ENCODE measurements at places on chromosomes 6 and 20. TPM values are rescaled to one million over a fixed set of nuclear protein-coding genes. Genes with fewer than 3 reads are reported as not detected.

ENPP5 gene
- not detected for total RNA-seq

- peaks cover 9% of the 10 kb centered on the region for H3K27me3 ChIP-seq
- DNase-seq = no peak
- H3K27ac ChIP-seq = no peak overlapping the region
- H3K4me1 ChIP-seq = no peaks in the 10 kb centered on the region
- no peak overlapping the region for H3K4me3 ChIP-seq
These were observed 221.3 kb downstream of the ERMARD start for GRCh38 chr6:169972736-169973135.

NKX2-2 gene
- total RNA-seq = not detected

GRCh38 chr20:36736451-36737182 is 9.3 kb downstream of the NDRG3 start:
- no peak overlapping the region for H3K4me3 ChIP-seq
- H3K27ac ChIP-seq = no peak overlapping the region
- no peaks in the 10 kb centered on the region for H3K36me3 ChIP-seq
- no peaks in the 10 kb centered on the region for H3K27me3 ChIP-seq
- no peak for DNase-seq
- peaks cover 4% of the 10 kb centered on the region for H3K4me1 ChIP-seq

DNA sequence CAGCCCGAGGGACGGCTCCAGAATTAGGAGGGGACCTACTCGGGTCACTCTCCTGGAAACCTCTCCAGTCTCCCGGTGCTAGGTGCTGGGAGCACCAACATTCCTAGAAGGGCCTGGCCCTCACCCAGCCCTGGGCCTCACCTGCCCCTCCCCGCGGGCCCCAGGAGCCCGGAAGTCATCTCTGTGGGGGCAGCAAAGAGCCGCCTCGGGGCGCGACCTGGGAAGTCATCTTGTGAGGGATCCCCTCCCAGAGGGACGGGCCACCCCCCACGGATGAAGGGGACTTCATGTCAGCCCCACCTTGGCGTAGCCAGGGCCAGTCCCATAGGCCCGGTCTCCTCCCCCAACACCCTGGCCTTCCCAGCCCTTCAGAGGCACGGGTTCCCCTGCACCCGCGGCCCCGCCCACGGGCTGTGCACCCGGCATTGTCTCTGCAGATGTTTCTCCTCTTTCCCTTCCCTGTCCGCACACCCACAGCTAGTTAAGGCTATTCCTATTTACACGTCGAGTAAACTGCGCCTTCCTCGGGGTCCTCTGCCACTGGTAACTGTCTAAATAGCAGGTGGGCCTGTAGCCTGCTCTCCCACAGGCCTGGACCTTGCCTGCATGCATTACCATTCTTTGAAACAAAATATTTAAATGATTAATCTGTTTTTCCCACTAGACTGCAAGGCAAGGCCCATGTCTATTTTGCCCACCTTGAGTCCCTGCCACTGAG is 896 bp upstream of the RNASET2 start:
- no peaks in the 10 kb centered on the region for H3K36me3 ChIP-seq
- peak overlapping the region; percentile 73 for H3K27ac ChIP-seq
- DNase-seq = peak; percentile 54
- H3K4me1 ChIP-seq = peaks cover 38% of the 10 kb centered on the region

- H3K36me3 ChIP-seq = no peaks in the 10 kb centered on the region
- H3K4me1 ChIP-seq = no peaks in the 10 kb centered on the region
- H3K27ac ChIP-seq = no peak overlapping the region
- no peaks in the 10 kb centered on the region for H3K27me3 ChIP-seq
- H3K4me3 ChIP-seq = no peak overlapping the region
- no peak for DNase-seq
These were observed 190.8 kb downstream of the GMDS start for GRCh38 chr6:2054516-2055067.

- no peak overlapping the region for H3K27ac ChIP-seq
- H3K36me3 ChIP-seq = no peaks in the 10 kb centered on the region
- H3K27me3 ChIP-seq = no peaks in the 10 kb centered on the region
- no peak overlapping the region for H3K4me3 ChIP-seq
- no peaks in the 10 kb centered on the region for H3K4me1 ChIP-seq
These were observed 185.6 kb upstream of the CST7 start for GRCh38 chr20:24763386-24764026.

BFSP1 gene
- 0.40 TPM for total RNA-seq

PI3 gene
- total RNA-seq = not detected

GRCh38 chr6:7431674-7432390 is 42.2 kb downstream of the RIOK1 start:
- peaks cover 8% of the 10 kb centered on the region for H3K4me1 ChIP-seq
- no peaks in the 10 kb centered on the region for H3K36me3 ChIP-seq
- no peak for DNase-seq

DNA sequence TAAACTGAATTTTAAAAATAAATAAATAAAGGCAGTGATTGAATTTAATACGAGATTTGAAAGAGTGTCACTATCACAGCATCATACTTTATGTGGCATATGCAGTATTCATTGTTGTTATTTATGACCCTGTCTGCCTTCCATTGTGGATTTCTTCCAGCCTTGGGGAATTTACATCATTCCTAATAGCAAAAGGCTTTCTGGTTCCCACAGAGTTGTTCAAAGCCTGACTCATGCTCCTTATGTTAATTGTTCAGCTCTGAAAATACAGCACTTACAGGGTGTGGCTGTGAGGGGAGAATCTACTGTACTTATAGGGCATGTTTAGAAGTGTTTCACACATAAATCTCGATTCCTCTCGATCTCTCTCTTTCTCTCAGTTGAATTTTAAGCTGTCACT is 54.4 kb downstream of the JAG1 start:
- H3K4me3 ChIP-seq = no peak overlapping the region
- no peak for DNase-seq
- H3K27me3 ChIP-seq = no peaks in the 10 kb centered on the region

TPMT gene
- 24.2 TPM for total RNA-seq

- no peak overlapping the region for H3K4me3 ChIP-seq
- H3K4me1 ChIP-seq = peaks cover 41% of the 10 kb centered on the region
- DNase-seq = no peak
- no peaks in the 10 kb centered on the region for H3K27me3 ChIP-seq
- H3K36me3 ChIP-seq = no peaks in the 10 kb centered on the region
These were observed 3.4 kb downstream of the MBOAT1 start for GRCh38 chr6:20208687-20209378.

SYCP2L gene
- 21.5 TPM for total RNA-seq

RIPPLY2 gene
- total RNA-seq = not detected

- no peaks in the 10 kb centered on the region for H3K36me3 ChIP-seq
- H3K27me3 ChIP-seq = no peaks in the 10 kb centered on the region
- H3K27ac ChIP-seq = no peak overlapping the region
- no peak overlapping the region for H3K4me3 ChIP-seq
- DNase-seq = no peak
These were observed 129.3 kb downstream of the AFG1L start for GRCh38 chr6:108423982-108424705.

- no peak overlapping the region for H3K4me3 ChIP-seq
- H3K4me1 ChIP-seq = no peaks in the 10 kb centered on the region
- no peaks in the 10 kb centered on the region for H3K27me3 ChIP-seq
- H3K36me3 ChIP-seq = no peaks in the 10 kb centered on the region
These were observed 440.8 kb downstream of the UTRN start for GRCh38 chr6:144725736-144726522.

DNA sequence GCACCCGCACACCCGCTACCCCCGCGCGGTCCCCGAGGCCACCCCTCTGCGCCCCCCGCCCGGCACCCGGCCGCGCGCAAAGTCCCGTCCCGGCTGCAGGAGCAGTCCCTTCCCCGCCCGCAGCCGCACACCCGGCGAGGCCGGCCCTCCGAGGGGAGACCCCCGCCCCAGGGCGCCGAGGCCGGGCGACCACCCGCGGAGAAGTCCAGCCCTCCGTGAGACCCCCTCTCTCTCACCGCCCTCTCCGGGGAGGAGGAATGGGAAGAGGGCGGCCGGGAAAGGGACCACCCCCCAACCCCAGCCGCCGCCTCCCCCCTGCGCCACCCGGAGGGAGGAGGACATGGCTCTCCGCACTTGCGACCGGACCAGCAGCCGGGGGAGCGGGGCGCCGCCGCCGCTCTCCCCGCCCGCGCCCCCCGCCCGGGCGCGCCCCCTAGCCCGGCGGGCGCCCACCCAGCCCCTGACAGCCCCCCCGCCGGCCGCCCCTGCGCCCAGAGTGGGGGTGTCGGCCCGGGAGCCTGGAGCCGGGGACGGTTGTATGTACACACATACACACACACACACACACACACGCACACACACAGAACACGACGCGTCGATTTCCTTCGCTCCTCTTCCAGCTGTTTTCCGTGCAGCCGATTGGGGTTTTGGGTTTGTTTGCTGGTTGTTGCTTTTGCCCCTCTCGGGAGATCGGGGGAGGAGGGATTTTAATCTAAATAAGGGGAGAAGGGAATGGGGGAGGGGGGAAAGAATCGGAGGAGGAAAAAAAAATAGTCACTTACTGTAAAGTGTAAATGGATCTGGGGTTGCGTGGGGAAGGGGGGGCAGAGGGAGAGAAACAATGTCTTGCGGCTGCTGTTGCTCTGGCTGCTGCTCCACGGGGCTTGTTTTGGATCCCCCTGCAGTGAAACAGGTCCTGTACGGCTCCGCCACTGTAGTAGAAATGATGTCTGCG is at the start of gene ATXN1:
TSS of gene ATXN1 (minus strand) at position 945 of the 955 bp plus-strand sequence.
- no peaks in the 10 kb centered on the region for H3K36me3 ChIP-seq
- peak; percentile 48 for DNase-seq
- H3K27me3 ChIP-seq = peaks cover 17% of the 10 kb centered on the region
- peak within 1 kb of the TSS; percentile 43 for H3K4me3 ChIP-seq
- no peaks in the 10 kb centered on the region for H3K4me1 ChIP-seq

PACRG gene
- not detected for total RNA-seq

HEBP2 gene
- 64.7 TPM for total RNA-seq

SLC35A1 gene
- 9.8 TPM for total RNA-seq

Data from K562 (cell line).